Activated gamma-delta T cell treated with Interleukin-2 at 50 U/mL for 16 hours (primary cell): ENCODE measurements at places on chromosomes 11 and 22.
A peak's percentile ranks its signal among the peaks of the same experiment; 100 is the strongest.

GRCh38 chr11:120399307-120399706, 63.1 kb downstream of the ARHGEF12 start:
- no peak for DNase-seq

DNA sequence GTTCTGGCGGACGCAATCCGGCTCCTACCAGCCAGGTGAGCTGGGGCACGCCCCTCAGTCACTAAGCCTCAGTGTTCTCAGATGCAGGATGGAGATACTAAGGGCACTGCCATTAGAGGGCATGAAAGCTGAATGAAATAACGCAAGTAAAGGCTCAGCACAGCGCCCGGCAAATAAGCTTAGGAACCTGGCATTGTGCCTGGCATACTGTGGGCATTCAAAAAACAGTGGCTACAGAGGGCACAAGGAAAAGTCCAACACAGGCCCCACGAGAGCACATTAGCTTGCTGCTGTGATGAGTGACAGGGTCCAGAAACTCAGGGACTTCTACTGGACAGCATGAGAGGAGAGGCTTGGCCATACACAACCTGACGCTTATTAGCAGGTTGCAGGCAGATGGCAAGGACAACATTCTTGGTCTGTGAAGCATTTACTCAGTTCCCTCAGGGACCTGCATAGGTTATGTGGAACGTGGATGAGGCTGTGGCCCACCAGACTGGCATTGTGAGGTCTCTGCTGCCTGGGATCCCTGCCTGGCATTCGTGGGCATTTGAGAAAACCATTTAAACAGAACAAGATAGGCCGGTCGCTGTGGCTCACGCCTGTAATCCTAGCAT, 12.2 kb downstream of the TXN2 start:
- DNase-seq, result no peak

DNA sequence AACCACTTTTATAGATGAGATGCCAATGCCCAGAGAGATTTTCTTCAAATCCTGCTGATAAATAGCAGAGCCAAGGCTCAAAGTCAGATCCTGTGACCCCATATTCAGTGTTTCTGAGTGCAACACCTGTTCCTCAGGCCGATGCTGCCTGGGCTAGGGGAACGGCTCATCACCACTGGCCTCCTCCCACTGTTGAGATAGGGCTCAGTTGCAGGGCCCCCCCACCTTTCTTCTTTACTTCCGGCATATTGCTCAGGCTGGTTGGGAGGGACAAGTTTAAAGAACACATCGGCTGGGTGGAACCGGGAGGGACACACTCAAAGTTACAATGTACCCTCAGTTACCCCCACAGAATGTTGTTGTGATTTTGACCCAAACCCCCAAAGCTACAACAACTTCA, 88.3 kb upstream of the CRTAM start:
- peak; percentile 17 for DNase-seq

GRCh38 chr11:63840356-63841060, 1.6 kb downstream of the MARK2 start:
- DNase-seq, result no peak

- no peak for DNase-seq
Observed at GRCh38 chr11:66448523-66448922, 9.9 kb upstream of the MRPL11 start.

DNA sequence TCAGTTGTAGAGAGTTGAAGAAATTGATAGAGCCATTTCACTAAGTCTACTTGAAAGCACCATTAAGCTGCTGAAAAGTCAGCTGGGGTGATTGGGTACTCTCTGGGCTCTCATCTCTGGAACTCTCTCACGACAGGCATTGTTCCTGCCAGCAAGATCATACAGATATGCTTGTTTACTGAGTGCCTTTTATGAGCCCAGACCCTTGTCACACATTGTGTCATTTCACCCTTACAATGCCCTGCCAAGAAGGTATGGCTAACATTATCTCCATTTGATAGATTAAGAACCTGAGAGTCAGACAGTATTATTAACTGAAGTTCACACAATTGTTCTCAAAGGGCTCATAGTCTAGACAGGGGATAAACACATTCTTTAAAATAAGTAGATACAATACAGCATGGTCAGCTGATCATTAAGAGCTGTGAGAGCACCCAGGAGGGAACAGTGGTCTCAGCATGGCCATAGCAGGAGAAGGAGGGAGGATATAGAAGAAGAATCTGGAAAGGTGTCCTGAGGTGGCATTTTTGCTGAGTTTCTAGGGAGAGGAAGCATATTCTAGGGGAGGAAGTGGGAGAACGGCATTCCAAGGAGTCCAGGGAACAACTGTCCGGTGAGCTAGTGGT, 580.5 kb downstream of the INSC start:
- DNase-seq, result no peak

DNA sequence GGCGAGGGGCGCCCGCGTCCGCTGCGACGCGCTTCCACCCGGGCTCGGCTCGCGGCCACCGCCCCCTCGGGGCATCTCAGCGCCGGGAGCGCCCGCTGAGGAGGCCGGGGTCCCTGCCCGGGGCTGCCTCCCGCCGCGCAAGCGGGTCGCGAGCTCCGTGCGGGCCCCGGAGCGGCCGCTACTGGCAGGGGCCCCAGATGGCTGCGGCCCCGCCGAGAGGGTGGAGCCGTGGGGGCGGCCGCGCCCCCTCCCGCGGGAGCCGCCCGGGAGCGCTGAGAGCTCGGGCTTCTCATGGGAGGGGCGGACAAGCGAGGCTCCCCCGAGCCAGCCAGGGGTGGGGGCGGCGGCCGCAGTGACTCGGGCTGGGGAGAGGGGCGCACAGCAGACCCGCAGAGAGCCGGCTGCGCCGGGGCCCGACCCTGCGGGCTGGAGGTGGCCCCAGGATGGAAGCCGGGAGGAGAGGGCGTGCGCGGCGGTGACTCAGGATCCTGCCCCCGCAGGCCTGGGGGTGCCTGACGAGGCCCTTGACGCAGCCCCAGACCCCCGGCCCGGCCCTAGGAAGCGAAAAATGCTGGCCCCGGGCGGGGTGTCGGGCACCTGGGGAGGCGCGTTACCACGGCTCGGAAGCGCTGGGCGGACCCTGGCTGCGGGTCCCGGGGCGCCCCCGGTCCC, 603 bp upstream of the ZFTA start:
- DNase-seq, result peak; percentile 32

- DNase-seq, result no peak
Observed at GRCh38 chr11:81647374-81647773, 1086.3 kb downstream of the FAM181B start.

DNA sequence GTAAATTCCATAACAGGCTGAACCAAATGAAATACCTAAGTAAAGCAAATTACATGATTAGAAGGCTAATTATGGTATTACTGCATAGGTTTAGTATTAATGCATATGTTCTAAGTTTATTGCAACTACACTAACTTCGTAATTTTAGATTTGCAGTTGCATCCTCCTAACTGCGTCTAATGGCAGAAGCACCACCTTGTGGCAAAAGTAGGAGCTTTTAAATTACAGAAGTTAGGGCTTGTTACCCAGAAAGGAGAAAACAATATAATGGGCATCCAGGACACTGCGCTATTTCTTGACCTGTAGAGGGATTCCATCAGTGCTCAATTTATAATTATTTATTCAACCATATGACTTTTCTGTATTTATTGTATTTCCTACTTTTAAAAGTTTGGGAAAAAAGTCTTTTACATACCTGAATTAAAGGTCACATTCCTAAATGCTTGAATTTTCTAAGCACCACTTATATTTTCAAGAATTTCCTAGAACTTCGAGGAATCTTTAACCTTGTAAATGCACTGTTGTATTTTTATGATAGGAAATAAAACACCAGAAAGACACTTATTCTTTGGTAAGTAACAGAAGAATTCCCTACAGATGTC, 16.3 kb upstream of the GPR83 start:
- no peak for DNase-seq

DNA sequence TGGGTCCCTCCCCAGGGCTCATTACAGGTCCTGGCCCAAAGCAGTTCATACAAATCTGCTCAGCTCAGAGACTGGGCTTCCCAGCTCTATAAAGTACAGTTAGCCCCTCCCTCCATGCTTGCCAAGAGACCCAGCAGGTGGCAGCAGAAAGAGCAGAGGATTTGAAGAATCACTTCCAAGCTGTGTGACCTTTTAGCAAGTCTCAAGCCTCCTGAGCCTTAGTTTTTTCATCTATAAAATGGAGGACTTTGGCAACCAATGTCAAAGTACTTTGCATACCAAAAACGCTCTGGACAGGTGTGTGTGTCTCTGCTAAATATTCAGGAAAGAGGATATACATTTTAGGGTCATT, 26.6 kb downstream of the RELT start:
- no peak for DNase-seq

DNA sequence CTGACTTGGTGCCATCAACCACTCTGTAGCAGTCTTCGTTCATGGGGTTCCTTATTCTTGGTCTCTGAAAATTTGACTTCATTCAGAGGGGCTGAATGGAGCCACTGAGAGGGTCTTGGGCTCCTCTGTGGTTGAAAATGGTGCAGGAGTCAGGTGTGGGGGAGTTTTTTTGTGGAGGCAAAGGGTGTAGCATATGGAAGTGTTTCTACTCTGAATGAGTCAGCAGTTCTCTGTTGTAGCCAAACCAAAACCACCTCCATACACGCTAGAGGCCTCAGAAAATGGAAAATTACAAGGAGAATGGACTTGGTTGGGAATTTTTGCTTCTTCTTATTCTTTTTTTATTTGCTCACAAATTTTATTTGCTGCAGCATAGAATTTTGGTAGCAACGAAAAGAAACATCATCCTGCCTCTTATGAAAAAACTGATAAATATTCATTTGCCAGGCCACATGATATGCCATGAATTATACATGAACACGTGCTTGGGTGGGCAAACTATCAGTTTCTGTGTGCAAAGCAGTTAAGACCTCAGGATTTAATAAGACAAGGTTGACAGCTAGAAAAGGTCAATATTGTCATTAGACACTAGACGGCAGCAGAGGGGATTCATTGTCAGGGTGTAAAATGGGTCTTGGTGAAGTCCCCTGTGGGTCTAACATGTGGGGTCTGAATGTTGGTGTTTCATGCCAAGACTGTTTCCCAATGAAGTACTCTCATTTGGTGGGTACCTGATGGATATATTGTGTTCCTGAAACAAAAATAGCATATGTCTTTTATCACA, 111.7 kb downstream of the MYO18B start:
- DNase-seq, result no peak

DNA sequence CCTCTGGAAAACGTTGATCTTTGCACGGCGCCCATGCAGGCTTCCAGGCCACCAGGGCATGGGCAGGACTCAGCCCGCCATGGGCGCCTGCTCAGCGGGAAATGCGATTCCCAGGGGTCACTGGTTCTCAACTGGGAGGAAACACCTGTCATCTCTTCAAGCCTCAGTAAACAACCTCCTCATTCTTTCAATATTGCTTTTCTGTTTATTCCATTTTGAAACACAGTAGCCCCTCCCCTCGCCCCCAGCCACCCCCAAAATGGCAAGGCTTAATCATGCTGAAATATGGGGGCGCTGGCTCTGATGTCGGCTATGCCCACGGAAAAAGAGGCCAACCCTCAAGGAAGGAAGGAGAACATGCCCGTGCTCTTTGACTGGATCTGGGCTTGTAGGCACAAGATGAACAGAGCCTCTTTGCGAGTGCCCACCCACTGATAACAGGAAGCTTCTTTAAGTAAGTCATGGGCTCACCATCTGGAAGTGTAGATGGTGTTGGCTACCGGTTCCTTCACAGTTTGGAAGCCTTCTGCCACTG, 594 bp upstream of the POU2AF1 start:
- no peak for DNase-seq

GRCh38 chr11:102989379-102990047, 34.0 kb upstream of the MMP13 start:
- DNase-seq, result no peak

GRCh38 chr11:65870307-65870658, 2.3 kb downstream of the EFEMP2 start:
- DNase-seq, result no peak

GRCh38 chr11:19079643-19080440, 19.3 kb upstream of the MRGPRX2 start:
- DNase-seq, result no peak

DNA sequence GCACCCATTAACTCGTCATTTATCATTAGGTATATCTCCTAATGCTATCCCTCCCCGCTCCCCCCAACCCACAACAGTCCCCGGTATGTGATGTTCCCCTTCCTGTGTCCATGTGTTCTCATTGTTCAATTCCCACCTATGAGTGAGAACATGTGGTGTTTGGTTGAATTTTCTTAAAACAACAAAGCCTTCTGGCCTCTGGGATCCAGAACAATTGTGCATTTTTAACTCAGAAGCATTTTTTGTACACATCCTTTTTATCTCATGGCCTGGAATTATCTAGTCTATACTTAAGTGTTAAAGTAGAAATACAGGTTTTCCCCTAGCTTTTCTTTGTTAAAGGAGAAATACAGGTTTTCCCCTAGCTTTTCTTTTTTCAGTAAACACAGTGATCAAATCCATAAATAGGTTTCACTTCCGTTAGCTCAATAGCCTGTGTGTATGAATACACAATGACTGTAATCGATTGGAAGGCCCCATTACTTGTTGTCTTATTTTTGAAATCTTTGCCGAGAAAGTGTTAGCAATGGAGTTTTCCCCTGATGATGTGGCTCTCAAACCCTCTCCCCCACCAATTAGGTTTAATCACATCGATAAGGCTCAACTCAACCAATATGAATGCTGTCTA, 125.6 kb upstream of the PITPNB start:
- DNase-seq, result no peak

DNA sequence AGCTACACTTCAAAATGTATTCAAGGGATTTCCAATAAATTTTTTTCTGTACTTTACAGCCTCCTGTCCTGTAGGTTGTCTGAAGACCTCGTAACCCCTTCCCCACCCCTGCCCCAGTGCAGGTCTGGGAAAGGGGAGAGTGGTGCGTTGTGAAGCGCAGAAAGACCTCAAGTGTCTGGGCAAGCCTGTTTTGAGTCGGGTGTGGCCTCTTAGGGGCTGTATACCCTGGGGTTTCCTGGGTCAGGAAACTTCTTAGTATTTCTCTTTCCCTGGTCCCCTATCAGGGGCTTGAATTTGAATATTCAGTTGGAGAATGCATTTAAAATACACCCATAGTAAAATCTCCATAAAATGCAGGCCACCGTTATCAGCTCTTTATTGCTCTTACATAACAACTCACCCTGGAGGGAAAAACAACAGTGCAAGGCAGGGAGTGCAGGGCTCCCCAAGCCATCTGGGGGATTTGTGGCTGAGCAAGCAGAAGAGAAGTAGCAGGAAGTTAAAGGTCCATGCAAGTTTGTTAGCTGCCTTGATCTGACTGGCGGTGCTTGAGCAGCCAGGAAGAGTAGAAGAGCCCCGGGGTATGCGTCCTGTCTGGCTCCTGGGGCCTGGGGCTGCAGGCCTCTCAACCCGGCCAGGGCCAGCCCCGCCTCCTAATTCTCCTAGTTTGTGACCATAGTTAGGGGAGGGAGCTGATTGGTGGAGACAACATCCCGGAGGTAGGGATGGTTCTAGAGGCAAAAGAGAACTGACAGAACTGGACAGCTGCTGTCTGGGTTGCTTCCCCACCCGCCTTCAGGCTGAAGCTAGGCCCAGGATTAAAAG, 25.7 kb downstream of the ARHGAP1 start:
- DNase-seq, result no peak

GRCh38 chr11:77611921-77612320, 22.2 kb downstream of the AQP11 start:
- no peak for DNase-seq
